HAP-1 (cell line): ENCODE measurements at places on chromosomes 4 and X.

- no peak for DNase-seq
Measured at GRCh38 chrX:105134273-105134672, 86.2 kb downstream of the TEX13A start.

- DNase-seq: peak; percentile 88
Measured at GRCh38 chr4:27078934-27079455, 218.4 kb downstream of the STIM2 start.

DNA sequence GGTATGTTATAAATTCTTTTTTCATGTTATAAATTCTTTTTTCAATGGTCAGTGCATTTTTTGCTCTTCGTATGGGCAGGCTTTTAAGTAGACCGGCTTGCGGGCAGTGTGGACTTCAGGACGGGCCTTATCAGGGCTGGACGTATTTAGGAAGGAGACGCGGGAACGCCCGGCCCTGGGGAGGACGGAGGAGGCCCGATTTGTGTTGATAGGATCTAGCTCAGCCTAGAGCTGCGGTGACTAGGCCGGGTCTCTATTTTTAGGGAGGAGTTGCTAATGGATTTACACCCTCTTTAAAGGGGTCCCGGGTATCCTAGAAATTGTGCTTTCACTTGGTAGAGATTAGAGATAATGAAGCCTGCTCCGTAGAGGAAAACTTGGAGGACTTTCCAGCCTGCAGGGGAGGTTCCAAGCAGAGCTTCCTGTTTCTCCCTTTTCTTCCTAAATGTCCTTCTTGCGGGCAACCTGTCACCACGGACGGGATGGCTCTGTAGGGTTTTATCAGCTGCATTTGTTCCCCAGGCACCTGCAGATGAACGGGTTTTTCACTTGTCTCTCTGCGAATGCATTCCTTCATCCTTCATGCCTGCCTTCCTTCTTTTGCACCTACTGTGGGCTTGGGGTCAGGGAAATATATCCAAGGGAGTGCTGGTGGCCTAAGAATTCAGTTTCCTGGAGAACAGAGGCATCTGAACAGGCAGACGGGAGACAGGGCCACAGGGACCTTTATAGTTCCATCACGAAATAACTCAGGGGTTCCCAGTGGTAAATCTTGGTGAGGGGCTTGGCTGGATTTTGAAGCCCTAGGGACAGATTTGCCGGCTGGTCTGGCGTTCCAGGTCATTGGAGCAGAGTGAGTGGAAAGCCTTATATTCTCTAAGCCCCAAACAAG is 1.4 kb downstream of the CD99 start:
- no peak for DNase-seq

DNA sequence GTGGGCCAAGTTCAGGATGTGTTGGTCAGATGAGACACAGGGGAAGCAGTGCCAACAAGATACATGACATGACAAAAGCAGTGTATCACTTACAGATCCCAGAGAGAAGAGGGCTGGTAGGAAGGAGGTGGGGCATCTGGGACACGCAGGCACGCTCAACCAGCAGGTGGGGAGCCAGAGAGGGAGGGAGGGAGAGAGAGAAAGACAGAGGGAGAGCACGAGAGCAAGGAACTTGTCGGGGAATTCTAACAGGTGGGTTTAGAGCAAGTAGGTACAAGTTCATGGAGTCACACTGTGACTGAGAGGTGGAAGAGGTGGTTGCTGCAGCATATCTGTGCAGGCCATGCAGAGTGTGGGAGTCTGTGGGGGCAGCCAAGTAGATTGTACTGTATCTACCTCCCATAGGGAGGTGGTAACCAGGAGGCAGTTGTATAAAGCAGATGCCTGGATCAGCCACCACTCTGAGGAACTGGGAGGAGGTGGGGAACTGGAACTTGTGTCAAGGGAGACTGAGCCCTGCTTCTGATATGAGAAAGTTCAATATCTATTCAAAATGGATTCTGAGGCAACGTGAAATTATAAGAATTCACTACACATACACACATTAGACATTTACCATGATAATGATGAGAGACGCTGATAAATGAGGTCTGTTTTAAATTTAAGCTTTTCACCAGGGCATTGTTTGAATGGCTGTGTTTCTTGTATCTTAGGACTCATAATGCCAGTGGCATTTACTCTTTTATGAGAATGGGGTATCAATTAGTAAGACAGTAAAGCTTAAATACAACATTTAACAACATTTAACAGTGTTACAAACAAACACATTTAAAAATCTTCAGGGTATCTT is 43.7 kb downstream of the BBS12 start:
- no peak for DNase-seq

GRCh38 chr4:39763714-39764572 is 66.0 kb downstream of the UBE2K start:
- DNase-seq: no peak

DNA sequence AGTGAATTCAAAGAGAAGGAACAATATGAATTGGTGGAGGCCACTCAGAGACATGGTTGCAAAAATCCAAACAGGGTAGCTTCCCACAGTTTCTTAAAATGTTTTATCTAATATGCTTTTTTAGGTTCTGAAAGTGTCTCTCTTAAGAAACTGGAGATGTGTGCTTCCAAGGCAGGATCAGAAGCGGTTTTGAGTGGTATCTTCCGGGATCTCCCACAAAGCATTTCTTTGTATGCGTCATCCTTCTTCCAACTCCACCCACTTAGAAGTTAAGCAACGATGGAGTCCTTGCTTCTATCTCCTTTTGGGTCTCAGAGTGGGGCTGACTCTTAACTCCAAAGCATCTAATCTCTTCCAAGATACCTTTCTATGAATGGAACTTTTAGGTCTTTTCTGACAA is 196.7 kb downstream of the MID1 start:
- DNase-seq: no peak

DNA sequence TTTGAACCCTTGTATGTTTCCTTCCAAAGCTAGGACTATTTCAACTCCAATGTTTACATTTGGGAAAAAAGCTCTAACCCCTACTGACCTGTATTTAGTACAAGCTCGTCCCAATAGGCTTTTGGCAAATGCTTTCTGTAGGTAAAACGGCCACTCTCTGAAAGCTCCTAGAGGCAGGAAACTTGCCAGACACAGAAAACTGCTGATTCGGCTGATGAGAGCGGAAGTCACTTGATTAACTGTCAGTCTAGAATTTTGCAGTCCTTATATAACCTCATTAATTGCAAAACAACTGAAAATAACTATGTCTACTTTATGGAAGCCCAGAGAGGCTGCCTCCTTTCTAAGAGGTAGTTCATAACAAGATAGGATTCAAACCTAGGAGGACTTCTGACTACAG is 108.1 kb downstream of the TSPAN7 start:
- DNase-seq: no peak

- no peak for DNase-seq
Measured at GRCh38 chrX:132206259-132206658, 13.0 kb downstream of the RAP2C start.
